ENCODE measurements at places on chromosomes 2 and 18.

DNA sequence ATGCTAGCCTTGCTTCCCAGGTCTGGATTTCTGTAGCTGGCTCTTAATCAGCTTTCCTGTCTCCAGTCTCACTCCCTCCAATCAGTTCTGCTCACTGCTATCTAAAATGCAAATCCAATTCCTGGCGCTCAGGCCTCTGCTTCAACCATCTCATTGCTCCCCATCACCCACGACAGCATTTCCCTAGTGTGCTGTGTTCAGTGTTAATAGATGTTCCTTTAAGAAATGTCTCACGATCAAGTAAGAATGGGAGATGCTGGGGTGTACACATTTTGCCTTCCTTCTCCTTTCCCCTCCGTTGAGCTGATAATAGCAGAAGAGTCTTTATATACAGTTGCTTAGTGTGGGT lies 1.6 kb upstream of the PUM2 start:
- peak; percentile 46 for DNase-seq

- DNase-seq = no peak
Observed at GRCh38 chr2:191610756-191611155, 67.2 kb upstream of the NABP1 start.

GRCh38 chr2:159164457-159164911 lies 122.0 kb downstream of the WDSUB1 start:
- DNase-seq = no peak

- DNase-seq = no peak
Observed at GRCh38 chr2:152386266-152386665, 51.3 kb downstream of the FMNL2 start.

DNA sequence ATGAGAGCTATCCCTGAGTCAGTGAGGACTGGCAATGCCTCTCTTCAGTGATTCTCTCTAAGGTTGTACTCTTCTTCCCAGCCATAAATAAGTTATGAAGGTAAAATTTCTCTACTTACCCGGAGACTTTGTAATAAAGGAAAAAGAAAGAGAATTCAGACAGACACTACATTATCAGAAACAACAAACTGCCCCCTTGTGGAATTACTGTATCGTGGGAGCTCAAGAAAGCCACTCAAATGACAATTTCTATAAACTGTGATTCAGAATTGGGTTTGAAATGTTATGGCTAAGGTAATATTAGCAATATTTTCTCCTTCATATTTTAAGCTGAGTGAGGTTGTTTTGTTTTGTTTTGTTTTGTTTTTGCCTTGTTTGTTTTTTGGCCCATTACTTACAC lies 155.8 kb upstream of the TANK start:
- peak; percentile 9 for DNase-seq
